ENCODE measurements at places on chromosomes 12 and 14.

- DNase-seq = no peak
These were observed 68.5 kb downstream of the NT5DC3 start for GRCh38 chr12:103772367-103773108.

DNA sequence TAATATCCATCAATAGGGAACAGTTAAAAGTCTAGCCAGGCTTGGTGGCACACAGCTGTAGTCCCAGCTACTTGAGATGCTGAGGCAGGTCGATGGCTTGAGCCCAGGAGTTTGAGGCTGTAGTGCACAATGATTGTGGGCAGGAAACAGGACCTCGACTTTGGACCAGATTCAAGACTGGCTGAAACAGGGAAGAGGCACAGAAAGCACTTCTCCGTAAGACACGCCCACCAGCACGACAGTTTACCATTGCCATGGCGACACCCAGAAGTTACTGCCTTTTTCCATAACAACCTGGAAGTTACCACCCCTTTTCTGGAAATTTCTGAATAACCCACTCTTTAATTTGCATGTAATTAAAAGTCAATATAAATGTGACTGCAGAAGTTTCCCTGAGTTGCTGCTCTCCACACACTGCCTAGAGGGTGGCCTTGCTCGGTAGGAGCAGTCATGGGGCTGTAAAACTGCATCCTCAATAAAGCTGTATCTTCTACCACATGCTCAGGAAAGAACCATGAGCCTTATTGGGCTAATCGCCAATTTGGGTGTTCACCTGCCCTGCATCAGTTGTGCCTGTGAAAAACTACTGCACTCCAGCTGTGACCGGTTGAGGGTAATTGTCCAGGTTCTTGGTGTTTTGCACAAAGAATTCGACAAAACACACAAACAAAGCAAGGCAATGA is 4.6 kb upstream of the LRRC23 start:
- no peak for DNase-seq

- no peak for DNase-seq
These were observed 7.2 kb downstream of the NAB2 start for GRCh38 chr12:57096099-57096572.

GRCh38 chr14:103501921-103502669 is 20.5 kb downstream of the CKB start:
- DNase-seq = no peak

GRCh38 chr12:80717856-80718255 is 1.1 kb downstream of the MYF5 start:
- no peak for DNase-seq

DNA sequence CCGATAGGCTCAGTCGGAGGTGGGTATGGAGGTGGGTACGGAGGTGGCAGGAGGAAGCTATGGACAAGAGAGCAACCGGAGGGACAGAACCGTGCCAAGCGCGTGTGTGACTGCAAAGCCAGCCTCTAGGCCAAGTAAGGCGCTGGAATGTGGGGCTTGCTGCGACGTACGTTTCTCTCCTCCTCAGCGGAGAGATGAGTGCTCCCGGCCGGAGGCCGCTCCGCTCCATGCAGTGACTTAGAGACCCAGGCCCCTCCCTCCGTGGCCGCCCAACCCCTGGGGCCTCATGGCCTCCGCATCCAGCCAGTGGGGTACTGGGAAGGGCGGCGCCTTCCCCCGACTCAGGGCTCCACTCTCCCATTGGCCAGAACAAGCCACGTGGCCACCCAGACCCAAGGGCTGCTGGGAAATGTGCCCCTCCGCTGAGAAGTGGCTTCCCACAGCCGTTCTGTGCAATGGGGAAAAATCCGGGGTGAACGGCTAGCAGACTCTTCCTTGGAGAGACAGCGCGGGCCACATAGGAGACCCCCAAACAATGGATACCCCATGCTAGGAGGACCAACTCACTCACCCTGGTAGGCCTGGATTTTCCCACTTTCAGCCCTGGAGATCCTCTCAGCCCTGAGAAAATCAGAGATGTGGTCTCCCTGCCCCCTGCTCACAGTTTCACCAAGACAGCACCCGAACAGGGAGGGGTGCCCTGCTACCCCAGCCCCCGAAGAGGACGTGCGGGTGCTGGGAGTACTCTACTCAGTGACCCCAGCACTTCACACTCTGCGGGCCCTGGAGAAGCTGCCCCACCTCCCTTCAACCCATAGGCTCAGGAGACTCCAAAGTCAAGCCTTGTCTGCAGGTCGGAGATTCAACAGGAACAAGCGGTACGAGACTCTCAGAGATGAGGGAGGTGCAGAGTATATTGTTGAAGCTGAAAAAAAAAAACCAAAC is 66.7 kb downstream of the RIMBP2 start:
- DNase-seq = no peak

GRCh38 chr14:105273062-105273461 is 24.7 kb downstream of the BTBD6 start:
- DNase-seq = no peak

DNA sequence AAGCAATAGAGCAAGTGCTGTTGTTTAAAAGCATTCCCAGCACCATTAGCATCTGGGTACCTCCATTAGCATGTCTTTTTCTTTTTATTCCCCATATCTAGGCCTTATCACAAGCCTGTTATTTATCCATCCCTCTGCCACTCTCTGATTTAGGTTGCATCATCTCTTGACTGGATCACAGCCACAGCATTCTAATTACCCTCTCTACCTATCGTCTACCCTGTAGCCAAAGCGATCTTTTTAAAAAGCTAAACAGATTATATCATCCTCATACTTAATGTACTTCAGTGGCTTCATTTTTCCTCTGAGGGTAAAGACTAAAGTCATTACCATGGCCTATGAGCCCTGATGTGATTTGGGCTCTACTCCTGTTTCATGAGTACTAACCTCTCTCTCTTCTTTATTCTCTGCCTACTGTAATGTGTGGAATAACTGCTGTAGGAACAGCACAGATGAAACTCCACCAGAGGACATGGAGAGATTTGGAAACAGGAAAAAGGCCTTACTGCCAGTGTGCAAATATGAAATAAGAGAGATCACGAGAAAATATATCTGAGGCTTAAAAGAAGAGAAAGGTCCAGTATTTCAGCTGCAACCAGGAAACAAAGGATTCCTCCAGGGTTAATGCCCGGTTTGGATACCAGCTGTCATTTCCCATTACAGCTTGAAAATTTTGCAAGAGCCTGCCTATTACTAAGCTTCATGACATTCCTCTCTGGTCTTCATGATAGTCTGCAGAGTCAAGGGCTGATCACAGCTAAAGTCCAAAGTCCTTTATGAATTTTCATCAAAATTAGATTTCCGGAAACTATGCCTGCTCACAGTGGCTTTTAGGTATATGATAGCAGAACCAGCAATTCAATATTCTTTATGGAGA is 422.5 kb upstream of the PDE3A start:
- DNase-seq = no peak
